Fibroblast of the aortic adventitia (primary cell): ENCODE measurements at places on chromosomes 11 and 22. TPM values are rescaled to one million over a fixed set of nuclear protein-coding genes. Genes with fewer than 3 reads are reported as not detected.

Gene DDX25
- total RNA-seq = under 0.01 TPM in 1 of 2 replicates, not detected in the other

Gene MN1
- 27.9 and 55.9 TPM in 2 replicates for total RNA-seq

GRCh38 chr11:26297189-26297975 is 34.5 kb upstream of the ANO3 start:
- peak; percentile 87 for DNase-seq

DNA sequence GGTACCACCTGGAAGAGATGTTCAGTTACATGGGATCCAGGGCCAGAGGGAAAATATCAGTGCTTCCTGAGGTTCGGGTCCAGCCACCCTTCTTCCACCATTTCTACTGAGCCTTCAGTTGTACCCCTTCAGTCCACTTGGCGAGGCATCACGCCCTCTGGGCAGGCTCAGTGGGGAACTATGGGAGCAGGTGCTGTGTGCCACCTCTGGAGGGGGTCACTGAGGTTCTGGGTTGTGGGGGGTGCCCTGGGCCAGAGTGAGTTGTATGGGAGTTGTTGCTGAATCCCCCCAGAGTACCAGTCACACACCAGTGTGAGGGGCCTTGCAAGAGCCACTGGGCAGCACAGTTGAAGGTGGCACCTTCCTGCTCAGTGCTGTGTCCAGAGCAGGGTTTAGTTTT is 2.7 kb upstream of the SREBF2 start:
- DNase-seq = no peak

GRCh38 chr11:74927496-74927895 is 21.4 kb downstream of the XRRA1 start:
- DNase-seq = peak; percentile 41

Gene SNX32
- 1.6 and 3.3 TPM in 2 replicates for total RNA-seq

Gene C22orf31
- total RNA-seq = not detected in 2 replicates

DNA sequence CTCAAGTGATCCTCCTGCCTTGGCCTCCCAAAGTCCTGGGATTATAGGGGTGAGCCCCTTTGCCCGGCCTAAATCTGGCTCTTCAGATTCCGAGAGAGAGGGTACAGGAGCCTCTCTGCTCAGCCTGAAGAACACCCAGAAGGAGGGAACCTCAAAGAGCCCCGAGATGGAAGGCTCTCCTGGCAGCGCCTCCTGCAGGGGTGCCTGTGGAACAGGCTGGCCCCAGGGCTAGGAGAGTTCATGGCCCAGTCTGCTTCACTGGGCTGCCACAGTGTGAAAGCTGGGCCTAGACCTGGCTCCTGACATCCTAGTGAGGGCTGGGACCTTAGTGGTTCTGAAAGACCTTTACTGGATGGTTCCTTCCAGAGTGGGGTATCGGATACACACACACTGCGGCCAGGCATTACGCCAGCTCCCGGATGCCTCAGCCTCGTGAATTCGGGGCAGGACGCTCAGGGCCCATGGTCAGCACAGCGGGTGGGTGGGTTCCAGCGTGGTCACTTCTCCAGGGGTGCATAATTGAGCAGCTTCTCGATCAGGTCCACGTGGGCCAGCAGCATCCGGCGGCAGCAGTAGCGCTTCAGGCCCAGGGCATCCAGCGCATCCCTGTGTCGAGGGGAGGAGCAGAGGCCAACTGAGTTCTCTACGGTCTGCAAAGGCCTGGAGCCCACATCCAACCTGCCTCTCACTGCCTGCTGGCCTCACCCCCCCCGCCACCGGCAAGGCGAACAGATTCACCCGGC is 2.3 kb downstream of the POLR2L start:
- DNase-seq = no peak

GRCh38 chr11:3747704-3748103 is 49.6 kb downstream of the NUP98 start:
- DNase-seq = peak; percentile 77
